ENCODE measurements at places on chromosomes 16 and 17.

- DNase-seq = peak; percentile 25
Measured at GRCh38 chr17:28188841-28189263, 130.1 kb upstream of the TMEM97 start.

- DNase-seq = no peak
Measured at GRCh38 chr17:35856603-35857002, 12.1 kb downstream of the HEATR9 start.

- no peak for DNase-seq
Measured at GRCh38 chr17:67025216-67025792, 19.1 kb upstream of the CACNG1 start.

DNA sequence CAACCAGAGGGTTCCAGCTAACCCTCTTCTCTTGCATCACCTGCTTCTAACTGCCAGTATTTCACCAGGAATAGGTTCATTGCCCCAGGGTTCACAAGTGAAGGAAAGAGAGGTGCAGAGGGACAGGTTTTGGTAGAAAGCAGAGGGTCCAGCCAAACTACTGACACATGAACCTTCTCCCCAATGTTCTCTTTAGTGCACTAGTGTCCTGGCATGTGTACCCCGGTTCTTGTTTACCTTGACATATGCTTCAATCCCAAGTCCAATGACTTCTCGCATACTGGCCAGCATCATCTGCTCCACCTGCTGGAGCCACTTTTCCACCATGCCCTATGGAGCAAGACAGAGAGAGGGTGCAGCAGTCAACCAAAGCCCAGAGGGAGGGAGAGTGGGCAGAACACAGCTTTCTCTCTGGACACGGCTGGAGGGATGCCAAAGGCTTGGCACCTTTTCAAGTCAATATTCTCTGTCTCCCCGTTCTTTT, 90.6 kb downstream of the DNAH3 start:
- no peak for DNase-seq

DNA sequence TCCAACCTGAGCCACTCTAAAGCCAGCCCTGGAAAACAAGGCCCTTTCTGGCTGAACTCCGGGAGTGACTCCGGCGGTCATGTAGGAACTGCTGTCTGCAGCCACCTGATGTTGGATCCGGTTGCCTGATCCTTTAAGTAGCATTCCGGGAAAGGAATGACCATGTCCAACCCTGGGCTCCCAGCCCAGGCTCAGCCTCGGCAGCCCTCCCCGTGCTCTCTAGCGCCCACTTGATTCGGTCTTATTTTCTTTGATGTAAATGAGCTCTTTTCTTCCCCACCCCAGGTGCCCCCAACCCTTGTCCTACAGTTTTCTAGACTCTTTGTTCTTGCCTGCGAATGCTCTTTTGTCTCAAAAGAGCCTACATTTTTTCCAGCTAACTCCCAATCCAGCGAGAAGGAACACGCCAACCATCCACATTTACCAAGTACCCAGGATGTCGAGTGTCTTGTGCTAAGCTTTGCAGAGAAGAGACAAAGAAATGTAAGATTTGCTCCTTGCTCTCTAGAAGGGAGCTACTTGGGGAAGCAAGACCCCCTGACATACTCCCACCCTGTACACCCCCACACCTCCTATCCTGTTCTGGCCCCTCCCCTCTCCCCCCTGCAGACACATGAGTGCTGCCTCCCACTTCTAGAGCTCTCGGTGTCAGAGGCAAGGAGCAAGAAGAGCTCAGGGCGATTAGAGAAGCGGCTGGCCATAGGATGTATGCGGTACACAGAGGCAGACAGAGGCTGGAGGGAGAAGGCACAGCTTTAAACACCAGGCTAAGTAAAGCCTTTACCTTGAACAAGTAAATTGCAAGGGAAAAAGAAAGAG, 53.8 kb downstream of the COG7 start:
- DNase-seq = no peak

DNA sequence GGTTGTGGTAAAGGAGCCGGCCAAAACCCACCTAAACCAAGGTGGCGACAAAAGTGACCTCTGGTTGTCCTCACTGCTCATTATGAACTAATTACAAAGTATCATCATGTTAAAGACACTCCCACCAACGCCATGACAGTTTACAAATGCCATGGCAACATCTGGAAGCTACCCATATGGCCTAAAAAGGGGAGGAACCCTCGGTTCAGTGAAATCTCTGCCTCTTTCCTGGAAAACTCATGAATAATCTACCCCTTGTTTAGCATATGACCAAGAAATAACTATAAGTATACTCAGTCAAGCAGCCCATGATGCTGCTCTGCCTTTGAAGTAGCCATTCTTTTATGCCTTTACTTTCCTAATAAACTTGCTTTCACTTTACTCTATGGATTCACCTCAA, 72.2 kb downstream of the CYLD start:
- peak; percentile 33 for DNase-seq

GRCh38 chr16:79069633-79070032, 530.9 kb downstream of the MAF start:
- DNase-seq = no peak

DNA sequence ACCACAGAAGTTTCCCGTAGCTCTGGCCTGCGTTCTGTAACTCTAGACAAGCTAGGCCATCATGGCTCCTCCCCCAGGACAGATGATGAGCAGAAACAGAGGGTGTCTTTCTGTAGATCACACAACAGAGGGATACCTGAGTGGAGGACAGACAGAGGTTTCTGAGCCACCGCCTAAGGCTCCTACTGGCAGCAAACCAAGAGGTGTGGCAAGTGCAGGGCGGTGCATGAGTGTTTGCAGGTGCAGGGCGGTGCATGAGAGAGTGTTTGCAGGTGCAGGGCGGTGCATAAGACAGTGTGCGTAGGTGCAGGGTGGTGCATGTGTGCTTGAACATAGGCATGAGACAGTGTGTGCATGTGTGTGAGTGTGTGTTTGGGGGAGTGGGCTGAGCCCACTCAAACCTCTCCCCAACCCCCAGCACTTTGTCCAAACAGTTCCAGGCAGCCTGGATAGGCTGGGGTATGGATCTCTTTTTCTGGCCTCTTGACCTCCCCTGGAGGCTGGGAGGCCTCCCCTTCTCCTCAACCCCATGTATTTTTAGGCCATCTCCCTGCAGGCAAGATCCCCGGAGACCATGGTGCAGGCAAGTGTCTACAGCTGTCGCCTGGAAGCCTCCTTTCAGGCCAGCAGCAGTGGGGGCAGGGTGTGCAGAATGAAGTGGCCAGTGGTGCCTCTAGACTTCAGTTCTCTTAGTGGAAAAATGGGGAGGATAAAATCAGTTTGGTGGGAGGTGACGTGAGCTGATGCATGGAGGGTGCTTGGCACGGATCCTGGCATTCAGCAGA, 53.4 kb upstream of the CBX4 start:
- DNase-seq = no peak

DNA sequence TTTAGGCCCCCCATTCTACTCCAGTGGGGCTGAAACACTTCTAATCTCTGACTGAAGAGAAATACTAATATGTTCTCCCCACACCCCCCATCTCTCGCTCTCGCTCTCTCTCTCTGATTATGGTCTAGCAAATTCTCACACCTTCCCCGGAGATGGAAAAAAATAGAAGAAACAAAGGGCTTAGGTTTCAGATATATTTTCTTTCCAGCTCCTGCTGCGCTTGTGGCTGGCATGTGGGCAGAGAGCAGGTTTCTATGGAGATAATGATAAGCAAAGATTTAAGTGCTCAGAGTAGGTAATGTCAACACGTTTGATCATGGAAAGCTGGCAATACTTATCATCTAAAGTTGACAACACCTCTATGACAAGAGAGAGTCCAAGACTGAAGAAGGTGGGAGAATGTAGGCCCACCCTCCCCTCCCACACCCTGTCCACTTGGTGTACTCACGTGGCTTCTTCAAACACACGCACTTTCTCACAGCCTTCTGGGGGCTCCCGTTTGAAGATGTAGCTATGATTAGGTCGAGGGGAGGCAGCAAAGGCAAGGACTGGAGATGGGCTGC, 8.0 kb upstream of the SLC35B1 start:
- no peak for DNase-seq

GRCh38 chr17:4859816-4860625, 26.9 kb downstream of the MINK1 start:
- DNase-seq = no peak
